ENCODE measurements at places on chromosomes 6 and 20. TPM values are rescaled to one million over a fixed set of nuclear protein-coding genes. Genes with fewer than 3 reads are reported as not detected.

DNA sequence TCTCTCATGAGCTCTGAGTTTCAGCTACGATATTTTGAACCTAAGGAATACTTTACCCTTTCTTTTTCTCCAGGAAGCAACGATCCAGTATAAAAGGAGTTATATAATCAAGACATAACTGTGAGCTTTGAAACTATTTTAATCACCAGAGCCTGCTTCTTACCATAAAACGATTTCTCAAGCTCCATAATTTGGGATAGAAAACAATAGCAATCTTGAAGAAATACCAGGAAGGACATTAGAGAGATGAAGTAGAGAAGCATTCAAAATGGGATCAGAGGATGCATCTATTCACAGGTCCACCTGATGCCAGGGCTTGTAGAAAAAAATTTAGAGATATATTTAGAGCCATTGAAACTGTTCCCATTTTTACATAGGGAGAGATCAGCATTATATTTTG, 135.9 kb downstream of the FUT9 start:
- no peak overlapping the region for H3K4me3 ChIP-seq
- H3K27me3 ChIP-seq: peaks cover 9% of the 10 kb centered on the region
- no peaks in the 10 kb centered on the region for H3K36me3 ChIP-seq
- peaks cover under 1% of the 10 kb centered on the region for H3K4me1 ChIP-seq
- DNase-seq: no peak

- no peak overlapping the region for H3K4me3 ChIP-seq
- H3K27me3 ChIP-seq: no peaks in the 10 kb centered on the region
- no peaks in the 10 kb centered on the region for H3K36me3 ChIP-seq
- H3K27ac ChIP-seq: peak overlapping the region; percentile 11
Observed at GRCh38 chr6:19342616-19343015, 494.6 kb upstream of the ID4 start.

- H3K27ac ChIP-seq: peak overlapping the region; percentile 51
- H3K4me3 ChIP-seq: peak overlapping the region; percentile 72
- no peak for DNase-seq
- H3K27me3 ChIP-seq: no peaks in the 10 kb centered on the region
Observed at GRCh38 chr6:2110504-2110903, 134.9 kb downstream of the GMDS start.

GRCh38 chr6:15588971-15589634, 73.7 kb downstream of the DTNBP1 start:
- H3K4me1 ChIP-seq: peaks cover 14% of the 10 kb centered on the region
- no peak for DNase-seq
- no peaks in the 10 kb centered on the region for H3K27me3 ChIP-seq
- H3K36me3 ChIP-seq: peaks cover 10% of the 10 kb centered on the region
- H3K4me3 ChIP-seq: no peak overlapping the region

DNA sequence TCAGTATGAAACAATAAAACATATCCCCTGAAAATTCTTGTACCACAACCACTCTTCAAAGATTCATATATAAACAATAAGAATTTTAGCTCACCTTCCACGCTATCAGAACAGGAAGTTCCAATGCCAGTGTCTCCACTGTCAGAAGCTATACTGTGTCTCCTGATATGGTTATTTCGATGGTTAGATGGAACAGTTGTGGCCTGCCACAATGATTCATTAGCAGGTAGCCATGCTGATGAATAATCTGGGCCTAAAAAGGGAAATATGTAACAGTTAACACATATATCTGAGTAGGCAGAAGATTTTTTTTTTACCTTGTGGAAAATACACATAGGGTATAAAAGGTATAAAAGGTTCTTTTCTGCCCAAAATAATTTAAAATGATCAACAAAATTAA, 19.0 kb downstream of the CEP85L start:
- no peak overlapping the region for H3K27ac ChIP-seq
- no peaks in the 10 kb centered on the region for H3K27me3 ChIP-seq
- no peak for DNase-seq
- no peak overlapping the region for H3K4me3 ChIP-seq

DNA sequence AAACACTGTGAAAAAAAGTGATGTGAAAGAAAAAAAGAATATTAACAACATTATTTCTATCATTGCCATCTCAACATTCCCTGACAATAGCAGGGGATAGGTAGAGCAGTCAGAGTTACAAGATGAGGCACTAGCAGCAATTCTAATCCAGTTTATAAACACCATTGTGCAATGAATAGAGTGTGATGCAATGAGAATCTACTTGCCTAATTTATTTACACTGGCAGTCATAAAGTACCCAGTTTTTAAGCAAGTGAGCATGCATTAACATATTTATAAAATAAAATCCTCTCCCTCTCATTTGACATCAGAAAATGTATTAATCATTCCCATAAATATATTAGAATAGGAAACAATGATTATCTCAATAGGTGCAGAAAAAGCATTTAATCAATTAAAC, 2.5 kb upstream of the MANEA start:
- H3K4me1 ChIP-seq: peaks cover 36% of the 10 kb centered on the region
- no peak overlapping the region for H3K27ac ChIP-seq
- H3K27me3 ChIP-seq: no peaks in the 10 kb centered on the region

- DNase-seq: no peak
- no peaks in the 10 kb centered on the region for H3K4me1 ChIP-seq
- no peak overlapping the region for H3K27ac ChIP-seq
- no peaks in the 10 kb centered on the region for H3K36me3 ChIP-seq
- peaks cover 44% of the 10 kb centered on the region for H3K27me3 ChIP-seq
Observed at GRCh38 chr20:63473555-63474449, 1.3 kb upstream of the KCNQ2 start.

DNA sequence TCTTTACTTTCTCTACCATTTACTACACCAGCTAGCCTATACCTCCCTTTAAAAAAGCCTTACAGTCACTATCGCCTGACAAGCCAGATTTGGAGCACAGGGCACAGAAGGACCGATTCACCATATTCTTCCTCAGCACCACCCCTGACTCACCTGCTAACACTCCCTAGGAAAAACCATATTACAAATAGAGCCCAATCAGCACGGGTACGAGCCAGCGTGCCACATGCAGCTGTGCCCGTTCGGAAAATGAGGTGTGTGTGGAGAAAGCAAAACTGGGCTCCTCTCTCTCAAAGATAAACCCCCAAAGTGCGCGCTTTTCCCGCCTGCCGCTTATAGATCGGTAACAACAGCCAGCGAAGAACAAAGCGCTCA, 1.2 kb downstream of the SYNCRIP start:
- H3K4me3 ChIP-seq: peak overlapping the region; percentile 97
- H3K27ac ChIP-seq: peak overlapping the region; percentile 100
- H3K4me1 ChIP-seq: peaks cover 50% of the 10 kb centered on the region
- DNase-seq: no peak
- no peaks in the 10 kb centered on the region for H3K27me3 ChIP-seq

DNA sequence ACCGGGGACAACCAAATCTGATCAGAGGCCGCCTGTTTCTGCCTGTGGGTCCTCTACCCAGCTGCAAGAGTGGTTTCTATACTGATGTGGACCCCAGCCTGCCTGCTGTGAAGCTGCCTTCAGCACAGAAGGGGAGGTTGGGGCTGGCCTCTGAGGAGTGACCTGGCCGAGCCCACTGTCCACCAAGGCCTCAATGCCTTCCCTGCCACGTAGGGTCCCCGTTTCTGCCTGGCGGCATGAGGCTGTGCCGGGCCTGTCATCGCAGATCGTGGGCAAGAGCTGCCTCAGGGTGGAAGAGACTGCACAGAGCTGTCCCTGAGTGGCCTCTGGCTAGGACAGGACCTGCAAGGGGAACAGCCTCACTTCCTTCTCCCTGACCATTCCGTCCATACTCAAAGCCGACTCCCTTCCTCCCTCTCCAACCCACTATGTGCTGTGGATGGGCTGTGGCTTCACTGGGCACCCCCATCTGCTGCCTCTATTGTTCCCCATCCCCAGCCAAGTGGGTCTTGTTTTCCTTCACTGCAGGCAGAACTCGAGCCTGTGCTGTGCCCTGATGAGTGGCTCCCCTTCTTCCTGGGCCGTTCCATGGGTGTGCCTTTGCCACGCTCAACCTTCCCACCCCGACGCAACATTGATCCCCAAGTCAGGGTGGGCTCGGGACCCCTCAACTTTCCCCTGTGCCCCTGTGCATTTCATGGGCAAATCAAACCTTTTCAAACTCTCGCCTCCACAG, 60.3 kb downstream of the ERMARD start:
- H3K27me3 ChIP-seq: peaks cover 56% of the 10 kb centered on the region
- H3K4me3 ChIP-seq: no peak overlapping the region
- no peaks in the 10 kb centered on the region for H3K36me3 ChIP-seq
- H3K4me1 ChIP-seq: peaks cover 6% of the 10 kb centered on the region
- no peak overlapping the region for H3K27ac ChIP-seq
- DNase-seq: no peak

DNA sequence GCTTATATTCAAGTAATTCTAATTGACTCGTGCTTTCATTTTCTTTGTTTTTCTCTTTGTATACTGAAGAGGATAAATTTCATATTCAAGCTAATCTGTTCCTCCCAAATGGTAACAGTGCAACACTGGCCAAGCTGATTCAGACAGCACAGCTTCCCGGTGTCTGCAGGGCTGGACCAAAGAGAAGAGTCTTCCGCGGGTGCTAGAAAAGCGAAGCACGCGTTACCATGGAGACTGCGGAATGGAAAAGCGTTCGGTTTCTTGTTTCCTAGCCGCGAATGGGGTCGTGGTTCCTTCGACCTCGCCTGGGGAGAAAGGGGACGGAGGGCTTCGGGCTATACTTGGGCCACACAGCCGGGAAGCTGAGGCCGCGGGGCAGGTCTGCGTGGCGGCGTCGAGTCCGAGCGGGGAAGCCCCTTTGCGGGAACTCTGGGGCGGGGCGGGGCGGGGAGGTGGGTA, 6.2 kb upstream of the ZNF311 start:
- H3K27ac ChIP-seq: peak overlapping the region; percentile 56
- DNase-seq: peak; percentile 59
- H3K27me3 ChIP-seq: peaks cover 31% of the 10 kb centered on the region
- H3K4me3 ChIP-seq: peak overlapping the region; percentile 89
- H3K4me1 ChIP-seq: peaks cover 17% of the 10 kb centered on the region

DNA sequence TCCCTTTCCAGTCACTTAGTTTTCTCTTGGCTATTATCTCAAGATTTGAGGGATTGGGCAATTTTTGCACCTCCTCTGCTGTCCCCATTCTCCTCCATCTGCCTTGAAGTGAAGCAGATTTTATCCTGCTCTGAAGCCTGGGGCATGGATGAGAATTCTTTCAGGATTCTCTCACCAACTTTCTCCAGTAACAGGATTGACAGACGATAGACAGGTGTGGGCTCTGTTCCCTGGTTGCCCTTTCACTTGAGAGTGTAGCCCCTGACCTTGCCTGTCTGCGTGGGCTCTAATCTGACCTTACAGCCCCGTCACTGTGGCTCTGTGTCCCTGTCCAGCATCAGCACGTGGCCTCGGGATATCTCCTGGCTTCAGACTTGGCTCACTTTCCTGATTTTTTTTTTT, 27.1 kb downstream of the CDYL start:
- peaks cover 11% of the 10 kb centered on the region for H3K36me3 ChIP-seq
- no peak for DNase-seq
- peaks cover 40% of the 10 kb centered on the region for H3K4me1 ChIP-seq
- no peaks in the 10 kb centered on the region for H3K27me3 ChIP-seq
- no peak overlapping the region for H3K4me3 ChIP-seq
- no peak overlapping the region for H3K27ac ChIP-seq

- peak overlapping the region; percentile 84 for H3K4me3 ChIP-seq
- H3K36me3 ChIP-seq: peaks cover 5% of the 10 kb centered on the region
- no peak for DNase-seq
- H3K27me3 ChIP-seq: no peaks in the 10 kb centered on the region
- H3K4me1 ChIP-seq: peaks cover 26% of the 10 kb centered on the region
Observed at GRCh38 chr6:157825243-157825904, 2.3 kb downstream of the SNX9 start.

- H3K4me1 ChIP-seq: peaks cover 23% of the 10 kb centered on the region
- peaks cover 7% of the 10 kb centered on the region for H3K36me3 ChIP-seq
- H3K27me3 ChIP-seq: peaks cover 5% of the 10 kb centered on the region
- no peak for DNase-seq
- peak overlapping the region; percentile 22 for H3K27ac ChIP-seq
- peak overlapping the region; percentile 53 for H3K4me3 ChIP-seq
Observed at GRCh38 chr6:14109411-14109826, 8.2 kb upstream of the CD83 start.

DNA sequence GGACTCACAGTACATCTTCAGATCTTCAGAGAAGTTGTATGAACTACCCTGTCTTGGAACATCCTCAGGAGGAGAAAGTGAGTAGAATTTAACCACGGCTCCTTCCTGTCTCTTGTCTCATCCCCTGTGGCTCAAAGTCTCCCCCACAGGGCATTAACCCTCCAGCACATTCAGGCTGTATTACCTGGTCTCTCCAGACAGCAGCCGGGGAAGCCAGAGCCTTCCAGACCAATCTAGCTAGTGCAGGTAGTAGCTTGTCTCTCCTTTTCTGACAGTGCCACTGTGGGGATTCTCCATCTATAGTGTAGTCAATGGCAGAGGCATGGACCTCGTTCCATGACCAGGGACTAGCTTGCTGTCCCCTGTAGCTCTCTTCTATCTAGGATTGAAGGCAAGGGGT, 16.9 kb upstream of the ELMO2 start:
- H3K4me1 ChIP-seq: peaks cover 4% of the 10 kb centered on the region
- no peak overlapping the region for H3K27ac ChIP-seq
- H3K36me3 ChIP-seq: no peaks in the 10 kb centered on the region
- DNase-seq: no peak
- no peak overlapping the region for H3K4me3 ChIP-seq
- peaks cover 62% of the 10 kb centered on the region for H3K27me3 ChIP-seq

DNA sequence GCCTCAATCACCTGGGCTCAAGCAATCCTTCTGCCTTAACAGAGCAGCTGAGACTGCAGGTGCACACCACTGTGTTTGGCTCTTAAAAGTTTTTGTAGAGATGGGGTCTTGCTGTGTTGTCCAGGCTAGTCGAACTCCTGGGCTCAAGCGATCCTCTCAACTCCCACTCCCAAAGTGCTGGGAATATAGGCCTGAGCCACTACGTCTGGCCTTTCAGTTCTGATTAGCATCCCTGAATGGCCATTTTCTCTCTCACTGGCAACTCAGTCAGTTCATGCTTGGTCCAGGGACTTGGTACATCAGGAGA, 28.5 kb downstream of the DNMT3B start:
- H3K27me3 ChIP-seq: no peaks in the 10 kb centered on the region
- no peak overlapping the region for H3K27ac ChIP-seq
- H3K4me3 ChIP-seq: no peak overlapping the region
- peaks cover 26% of the 10 kb centered on the region for H3K4me1 ChIP-seq

DNA sequence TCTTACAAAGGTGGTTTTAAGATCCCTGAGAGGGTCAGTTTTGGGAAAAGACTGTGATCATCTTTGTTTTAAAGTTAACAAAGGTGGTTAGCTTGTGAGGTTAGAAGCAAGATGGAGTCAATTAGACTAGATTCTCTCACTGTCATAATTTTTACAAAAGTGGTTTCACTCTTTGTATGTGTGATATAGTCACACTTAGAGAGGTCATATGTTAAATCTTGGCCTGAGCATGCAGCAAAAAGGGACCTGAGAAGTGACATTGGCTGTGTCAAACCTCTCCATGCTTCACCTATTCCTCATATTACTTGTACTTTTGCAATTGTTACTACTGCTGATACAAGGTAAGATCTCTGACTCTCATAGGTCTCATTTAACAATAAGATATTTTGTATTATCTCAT, 368.0 kb downstream of the TBC1D32 start:
- no peaks in the 10 kb centered on the region for H3K36me3 ChIP-seq
- no peak overlapping the region for H3K27ac ChIP-seq
- no peak for DNase-seq
- H3K4me1 ChIP-seq: no peaks in the 10 kb centered on the region
- no peaks in the 10 kb centered on the region for H3K27me3 ChIP-seq
- H3K4me3 ChIP-seq: no peak overlapping the region

Gene HLA-DPA1
- 35.7 TPM for total RNA-seq

Gene WFDC10A
- not detected for total RNA-seq

Gene PTPN1
- 65.9 TPM for total RNA-seq

Gene GPX5
- not detected for total RNA-seq

Gene NECAB3
- 36.3 TPM for total RNA-seq

Gene IBTK
- total RNA-seq: 25.3 TPM

Gene PRND
- total RNA-seq: not detected

Gene PI3
- total RNA-seq: not detected

Gene HRH3
- not detected for total RNA-seq
